ENCODE measurements at places on chromosomes 1 and 21. TPM values are rescaled to one million over a fixed set of nuclear protein-coding genes. Genes with fewer than 3 reads are reported as not detected.

The HJV gene
- total RNA-seq = not detected

The ERICH3 gene
- not detected for total RNA-seq

The TFAP2E gene
- total RNA-seq = not detected

The CDC20 gene
- 29.1 TPM for total RNA-seq

The SNX7 gene
- 35.6 TPM for total RNA-seq

The FAM110D gene
- 7.9 TPM for total RNA-seq

The PRAMEF18 gene
- not detected for total RNA-seq

The ITLN1 gene
- total RNA-seq = not detected

The PALMD gene
- 77.9 TPM for total RNA-seq

The OSCP1 gene
- 3.3 TPM for total RNA-seq

The OR2T29 gene
- total RNA-seq = not detected

The GADD45A gene
- 65.2 TPM for total RNA-seq

The CELA3B gene
- not detected for total RNA-seq

The EFNA3 gene
- total RNA-seq = 1.8 TPM

The TNFRSF1B gene
- total RNA-seq = 23.9 TPM

The KRTAP10-5 gene
- total RNA-seq = not detected

The LRRC71 gene
- total RNA-seq = 0.19 TPM

The APH1A gene
- 129 TPM for total RNA-seq

All from bladder microvascular endothelial cell (primary cell).